OCI-LY7 (cell line): ENCODE measurements at places on chromosomes 16 and 17. TPM values are rescaled to one million over a fixed set of nuclear protein-coding genes. Genes with fewer than 3 reads are reported as not detected.

DNA sequence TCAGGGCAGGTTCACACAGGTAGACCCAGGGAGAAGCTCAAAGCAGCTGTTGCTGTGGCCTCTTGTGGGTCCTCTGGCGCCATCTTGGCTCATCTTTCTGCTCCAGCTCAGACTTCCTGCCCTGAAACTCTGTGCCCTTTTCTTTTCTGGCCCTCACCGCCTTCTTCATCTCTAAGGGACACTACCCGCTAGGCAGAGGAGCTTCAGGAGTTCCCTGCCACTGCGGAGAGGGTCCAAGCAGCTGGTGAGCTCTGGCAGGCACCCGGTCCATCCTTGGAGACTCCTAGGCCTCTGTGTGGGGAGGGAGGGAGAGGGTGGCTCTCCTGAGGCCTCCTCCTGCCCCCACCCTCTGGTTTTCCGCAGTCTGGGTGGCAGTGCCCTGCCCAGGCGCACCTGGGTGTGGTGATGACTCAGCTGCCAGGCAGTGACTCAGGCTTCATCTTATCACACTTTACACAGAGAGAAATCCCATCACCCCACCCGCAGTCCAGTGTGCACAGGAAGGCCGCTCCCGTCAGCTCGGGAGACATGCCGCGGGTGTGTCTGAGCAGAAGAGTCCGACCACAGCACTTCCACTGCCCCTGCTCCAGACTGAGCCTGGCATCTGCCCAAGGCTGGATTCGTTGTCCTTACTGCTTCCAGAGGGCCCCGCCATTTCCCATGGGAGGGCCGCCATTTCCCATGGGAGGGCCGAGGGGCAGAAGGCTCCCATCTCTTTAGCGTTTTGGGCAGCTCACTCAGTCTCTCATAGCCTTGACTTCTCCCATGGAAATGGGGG is 7.3 kb downstream of the NT5C start:
- no peak for DNase-seq

DNA sequence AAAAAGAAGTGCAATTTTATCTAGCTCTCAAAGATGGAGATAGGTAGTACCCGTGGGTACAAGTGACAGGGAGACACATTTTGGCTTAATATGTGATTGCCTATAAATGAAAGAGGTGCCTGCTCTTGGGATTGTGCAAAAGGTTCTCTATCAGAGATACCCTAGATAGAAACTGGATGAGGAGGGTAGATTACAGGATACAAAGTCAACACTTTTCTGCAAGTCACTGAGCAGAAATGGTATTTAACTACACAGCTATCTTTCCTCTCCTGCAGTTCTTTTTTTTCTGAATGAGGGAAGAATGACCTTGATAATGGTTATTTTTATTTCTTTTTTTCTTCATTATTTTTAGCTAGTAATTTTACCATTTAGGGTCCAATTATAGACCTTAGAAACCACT is 67.6 kb downstream of the MMD start:
- no peak for DNase-seq

The PKMYT1 gene
- total RNA-seq = 195 and 197 TPM in 2 replicates

The NPTX1 gene
- total RNA-seq = not detected in 2 replicates

GRCh38 chr16:89110641-89111040 is 17.0 kb downstream of the ACSF3 start:
- DNase-seq = no peak

The SOCS3 gene
- not detected in 2 replicates for total RNA-seq

DNA sequence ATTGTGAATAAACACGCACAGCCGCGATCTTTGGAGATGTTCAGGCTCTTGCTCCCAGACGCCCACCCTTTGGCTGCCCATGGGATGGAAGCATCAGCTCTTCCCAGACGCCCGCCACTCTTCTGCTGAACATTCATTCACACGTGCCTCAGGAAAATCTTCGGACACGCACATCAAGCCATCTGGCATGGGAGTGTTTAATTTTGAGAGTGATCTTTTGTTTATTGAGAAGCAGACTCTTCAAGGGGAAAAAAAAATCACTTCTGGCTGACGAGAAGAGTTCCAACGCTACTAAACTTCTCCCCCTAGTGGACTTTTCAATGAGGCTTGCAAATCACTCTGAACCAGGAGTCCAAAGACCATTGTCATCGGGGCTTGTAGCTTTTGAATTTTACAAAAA is 62.0 kb upstream of the NUDT7 start:
- DNase-seq = no peak

DNA sequence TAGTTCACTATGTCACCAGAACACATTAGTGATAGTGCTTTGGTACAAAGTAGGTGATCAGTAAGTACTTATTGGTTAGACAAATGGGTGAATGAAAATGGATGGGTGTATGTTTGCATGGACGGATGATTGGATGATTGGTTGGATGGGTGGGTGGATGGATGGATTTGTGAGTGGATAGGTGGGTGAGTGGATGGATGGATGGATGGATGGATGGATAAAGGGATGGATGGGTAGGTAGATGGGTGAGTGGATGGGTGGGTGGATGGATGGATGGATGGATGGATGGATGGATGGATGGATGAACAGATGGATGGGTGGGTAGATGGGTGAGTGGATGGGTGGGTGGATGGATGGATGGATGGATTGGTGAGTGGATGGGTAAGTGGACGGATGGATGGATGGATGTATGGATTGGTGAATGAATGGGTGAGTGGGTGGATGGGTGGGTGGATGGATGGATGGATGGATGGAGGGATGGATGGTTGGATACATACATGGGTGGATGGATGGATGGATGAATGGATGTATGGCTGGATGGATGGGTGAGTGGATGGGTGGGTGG is 225.3 kb upstream of the GSE1 start:
- no peak for DNase-seq

The LGALS9 gene
- total RNA-seq = 4.2 and 4.4 TPM in 2 replicates

The KRTAP4-2 gene
- total RNA-seq = not detected in 2 replicates

GRCh38 chr17:55405600-55405999 is 16.0 kb downstream of the MMD start:
- DNase-seq = no peak

DNA sequence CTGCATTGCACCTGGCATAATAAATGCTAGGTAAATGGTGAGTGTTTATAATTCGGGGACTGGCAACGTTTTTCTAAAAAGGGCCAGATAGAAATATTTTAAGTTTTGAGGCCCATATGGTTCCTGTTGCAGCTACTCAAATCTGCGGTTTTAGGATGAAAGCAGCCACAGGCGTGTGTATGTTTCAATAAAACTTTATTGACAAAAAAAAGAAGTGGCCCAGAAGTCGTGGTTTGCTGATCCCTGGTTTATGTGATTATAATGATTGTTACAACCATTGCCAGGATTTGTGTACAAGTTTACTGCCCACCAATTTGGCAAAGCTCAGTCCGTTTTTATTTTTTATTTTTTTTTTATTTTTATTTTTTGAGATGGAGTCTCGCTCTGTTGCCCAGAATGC is 536.1 kb downstream of the XYLT1 start:
- DNase-seq = no peak

GRCh38 chr16:82004601-82005000 is 6.7 kb downstream of the SDR42E1 start:
- no peak for DNase-seq

DNA sequence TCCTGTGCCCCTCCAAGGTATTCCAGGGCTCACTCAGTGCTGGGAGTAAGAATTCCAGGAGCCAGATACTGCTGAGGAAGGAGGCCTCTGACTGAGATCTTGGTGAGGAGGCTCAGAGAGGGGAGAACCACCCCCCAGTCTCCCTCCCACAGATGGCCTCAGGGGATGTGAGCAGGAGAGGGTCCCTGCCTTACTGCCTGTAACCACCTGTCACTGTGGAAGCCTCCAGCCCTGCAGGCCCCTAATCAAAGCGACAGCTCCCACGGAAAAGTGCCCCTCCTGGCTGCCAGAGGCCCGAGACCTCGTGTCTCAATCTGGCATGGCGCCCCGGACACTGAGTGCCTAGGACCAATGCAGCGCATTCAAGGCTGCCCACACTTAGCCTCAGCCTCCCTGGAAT is 7.7 kb upstream of the C17orf113 start:
- no peak for DNase-seq

- DNase-seq = no peak
These were observed 73.1 kb downstream of the LMF1 start for GRCh38 chr16:897701-898100.

GRCh38 chr16:55746081-55746480 is 86.8 kb downstream of the CES1 start:
- no peak for DNase-seq

- DNase-seq = peak; percentile 60
These were observed 8.2 kb downstream of the ADCY7 start for GRCh38 chr16:50274326-50275097.

- DNase-seq = peak; percentile 95
These were observed 14.7 kb downstream of the DLG4 start for GRCh38 chr17:7204828-7205461.

The CD300LG gene
- not detected in 2 replicates for total RNA-seq

The KRT40 gene
- total RNA-seq = not detected in 2 replicates

DNA sequence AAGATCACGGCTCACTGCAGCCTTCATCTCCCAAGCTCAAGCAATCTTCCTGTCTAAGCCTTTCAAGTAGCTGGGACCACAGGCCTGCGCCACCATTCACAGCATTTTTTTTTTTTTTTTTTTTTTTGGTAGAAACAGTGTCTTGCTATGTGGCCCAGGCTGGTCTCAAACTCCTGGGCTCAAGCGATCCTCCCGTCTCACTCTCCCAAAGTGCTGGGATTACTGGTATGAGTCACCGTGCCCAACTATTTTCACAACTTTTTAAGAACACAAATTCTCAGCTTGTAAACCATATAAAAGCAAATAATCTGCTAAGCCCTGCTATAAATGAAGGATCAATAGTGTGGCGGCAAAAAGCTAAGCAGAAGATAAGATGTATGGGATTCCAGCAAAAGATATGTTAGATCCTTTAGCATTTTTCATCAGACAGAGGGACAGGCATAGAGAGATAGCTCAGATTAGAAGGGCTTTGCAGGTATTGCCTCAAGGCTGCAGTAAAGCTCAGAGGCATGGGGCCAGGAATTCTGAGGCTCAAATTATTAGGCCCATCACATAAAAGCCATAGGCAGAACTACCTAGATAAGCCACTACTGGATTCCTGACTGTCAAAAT is 55.1 kb downstream of the EMP2 start:
- DNase-seq = no peak

The CCDC200 gene
- not detected in 2 replicates for total RNA-seq

The SHISA6 gene
- not detected in 2 replicates for total RNA-seq

DNA sequence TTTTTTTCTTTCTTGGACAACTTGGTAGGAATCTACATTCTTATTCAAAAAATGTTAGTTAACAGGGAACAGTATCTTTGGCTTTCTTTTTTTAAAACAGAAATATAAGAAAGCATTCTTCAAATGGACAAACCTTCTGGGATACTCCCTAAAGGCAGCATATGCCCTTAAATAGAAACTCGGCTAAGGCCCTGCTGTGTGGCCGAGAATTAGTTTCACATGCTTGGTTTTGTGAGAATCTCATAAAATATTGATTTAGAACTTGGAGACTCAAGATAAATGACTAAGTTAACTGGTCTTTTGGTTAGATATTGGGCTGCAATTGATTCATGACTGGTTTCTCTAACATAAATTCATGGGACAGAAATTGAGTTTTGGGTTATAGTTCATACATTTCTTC is 359.9 kb upstream of the XYLT1 start:
- DNase-seq = no peak

The SPIRE2 gene
- 43.8 and 48.5 TPM in 2 replicates for total RNA-seq

DNA sequence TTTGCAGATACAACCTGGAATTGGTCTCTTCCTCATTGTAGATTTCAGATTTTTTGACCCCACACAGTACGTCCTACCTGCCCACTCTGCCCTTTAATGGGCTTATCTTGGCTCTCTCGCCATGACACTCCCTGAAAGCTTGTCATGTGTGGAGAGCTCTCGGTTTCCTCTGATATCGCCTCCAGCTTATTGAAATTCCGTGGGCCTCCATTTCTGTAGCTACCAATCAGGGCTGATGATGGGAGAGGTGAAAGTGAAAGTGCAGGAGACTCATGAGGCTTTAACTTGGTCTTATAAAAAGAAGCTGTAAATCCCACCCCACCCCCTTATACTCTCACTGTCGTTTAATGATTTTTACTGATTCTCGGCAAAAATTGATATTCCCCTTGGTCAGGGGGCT is 17.7 kb downstream of the HOXB1 start:
- DNase-seq = no peak

DNA sequence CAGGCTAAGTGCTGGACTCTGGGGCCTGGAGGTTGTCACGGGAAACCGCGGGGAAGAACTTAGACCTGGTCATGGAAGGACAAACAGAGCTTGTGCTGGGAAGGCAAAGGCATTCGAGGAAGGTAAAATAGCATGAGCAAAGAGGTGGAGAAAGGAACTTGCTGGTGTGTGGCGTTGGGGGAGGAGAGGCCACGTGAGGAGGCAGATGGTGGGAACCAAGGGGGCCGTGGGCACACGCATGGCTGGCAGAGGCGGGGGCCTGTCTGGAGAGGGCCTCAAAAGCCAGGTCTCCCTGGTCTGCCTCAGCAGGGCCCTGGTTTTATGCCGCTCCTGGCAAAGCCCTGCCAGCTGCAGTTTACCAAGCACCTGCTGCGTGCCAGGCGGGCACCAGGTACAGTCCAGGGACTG is 15.3 kb downstream of the CORO7 start:
- no peak for DNase-seq

The KRT28 gene
- not detected in 2 replicates for total RNA-seq

The RNF43 gene
- 0.50 and 0.80 TPM in 2 replicates for total RNA-seq

- DNase-seq = no peak
These were observed 173.6 kb downstream of the PRKCA start for GRCh38 chr17:66476014-66476413.

GRCh38 chr17:30361766-30362279 is 16.9 kb upstream of the CPD start:
- peak; percentile 20 for DNase-seq

The LDHD gene
- total RNA-seq = 0.48 and 0.83 TPM in 2 replicates

- peak; percentile 24 for DNase-seq
These were observed 1.7 kb upstream of the IGF2BP1 start for GRCh38 chr17:48995304-48995973.
